A549 treated with dexamethasone at 1 μM for 4 hours (cell line): ENCODE measurements at places on chromosomes 12 and 14. TPM values are rescaled to one million over a fixed set of nuclear protein-coding genes. Genes with fewer than 3 reads are reported as not detected.

The B4GALNT1 gene
- 26.3 to 45.0 TPM (median 42.0 TPM) in 5 replicates for total RNA-seq

The ERBB3 gene
- total RNA-seq: 1.1 to 1.7 TPM (median 1.3 TPM) in 5 replicates

The FAM181A gene
- not detected in 5 replicates for total RNA-seq

The PIWIL1 gene
- total RNA-seq: not detected in 5 replicates

The PLEKHG7 gene
- not detected in 5 replicates for total RNA-seq

The RNASE9 gene
- total RNA-seq: not detected in 5 replicates

The ANO2 gene
- 0.06 to 0.26 TPM (median 0.13 TPM) in 5 replicates for total RNA-seq

The NEDD8 gene
- total RNA-seq: 414 to 527 TPM (median 420 TPM) in 5 replicates

The GALNT4 gene
- 13.7 to 22.6 TPM (median 18.1 TPM) in 5 replicates for total RNA-seq

The SLC48A1 gene
- 21.1 to 30.5 TPM (median 27.9 TPM) in 5 replicates for total RNA-seq

The IRAK3 gene
- 1.3 to 1.9 TPM (median 1.5 TPM) in 5 replicates for total RNA-seq

The A2M gene
- total RNA-seq: 0.05 to 0.23 TPM (median 0.11 TPM) in 5 replicates

The GALNT9 gene
- 3.2 to 5.6 TPM (median 4.0 TPM) in 5 replicates for total RNA-seq

The TCL1A gene
- not detected in 5 replicates for total RNA-seq

The CEBPE gene
- total RNA-seq: not detected in 5 replicates
